ENCODE measurements at places on chromosomes 11 and 22.

DNA sequence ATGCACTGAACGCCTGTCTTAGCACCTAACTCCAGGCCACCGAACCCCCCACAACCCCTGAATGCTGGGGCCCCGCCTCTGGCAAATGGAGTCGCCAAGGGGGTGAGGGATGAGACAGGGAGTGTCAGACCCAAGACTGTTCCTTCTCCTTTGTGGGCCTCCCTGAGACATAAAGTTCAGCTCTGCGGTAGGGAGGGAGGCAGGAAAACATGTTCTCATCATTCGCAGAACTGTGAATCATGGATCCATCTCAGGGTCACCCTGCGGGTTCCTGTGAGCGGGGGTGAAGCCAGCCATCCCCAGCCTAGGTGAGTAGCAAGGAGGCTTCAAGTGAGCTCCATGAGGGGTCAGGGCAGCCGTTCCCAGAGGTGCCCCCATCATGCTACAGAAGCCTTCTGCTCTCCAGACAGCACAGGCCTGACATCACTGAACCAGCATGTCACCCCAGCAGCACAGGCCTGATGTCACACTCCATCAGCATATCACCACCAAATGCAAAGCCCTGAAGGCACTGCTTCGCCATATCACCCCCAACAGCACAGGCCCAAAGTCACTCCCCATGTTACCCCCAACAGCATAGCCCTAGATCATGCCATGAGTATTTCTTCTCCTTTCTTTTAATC is 27.2 kb downstream of the TMPRSS6 start:
- DNase-seq, result no peak

DNA sequence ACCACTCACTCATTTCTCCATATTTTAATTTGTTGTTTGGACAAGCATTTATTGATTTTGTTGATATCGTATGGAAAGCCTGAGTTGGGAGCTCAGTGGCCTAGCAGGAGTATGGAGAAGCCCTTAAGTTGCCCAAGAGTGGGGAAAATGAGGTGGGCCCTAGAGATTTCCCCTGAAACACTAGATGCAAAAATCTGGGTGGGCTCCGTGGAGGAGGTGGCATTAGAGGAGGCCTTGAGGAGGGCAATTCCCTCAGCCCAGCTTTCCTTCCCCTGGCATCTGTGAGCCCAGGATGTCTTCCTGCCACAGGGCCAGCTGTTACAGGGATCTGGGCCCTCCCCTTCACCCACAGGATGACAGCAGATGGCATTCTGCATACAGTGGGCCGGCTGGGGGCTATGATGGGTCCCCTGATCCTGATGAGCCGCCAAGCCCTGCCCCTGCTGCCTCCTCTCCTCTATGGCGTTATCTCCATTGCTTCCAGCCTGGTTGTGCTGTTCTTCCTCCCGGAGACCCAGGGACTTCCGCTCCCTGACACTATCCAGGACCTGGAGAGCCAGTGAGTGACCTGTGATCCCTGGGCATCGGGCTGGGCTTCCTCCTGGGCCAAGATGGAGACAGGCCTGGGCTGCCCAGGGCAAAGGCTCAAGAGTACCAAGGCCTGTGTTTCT is 21.6 kb upstream of the SLC22A12 start:
- no peak for DNase-seq

- no peak for DNase-seq
Observed at GRCh38 chr22:37427711-37428635, 694 bp upstream of the ELFN2 start.

DNA sequence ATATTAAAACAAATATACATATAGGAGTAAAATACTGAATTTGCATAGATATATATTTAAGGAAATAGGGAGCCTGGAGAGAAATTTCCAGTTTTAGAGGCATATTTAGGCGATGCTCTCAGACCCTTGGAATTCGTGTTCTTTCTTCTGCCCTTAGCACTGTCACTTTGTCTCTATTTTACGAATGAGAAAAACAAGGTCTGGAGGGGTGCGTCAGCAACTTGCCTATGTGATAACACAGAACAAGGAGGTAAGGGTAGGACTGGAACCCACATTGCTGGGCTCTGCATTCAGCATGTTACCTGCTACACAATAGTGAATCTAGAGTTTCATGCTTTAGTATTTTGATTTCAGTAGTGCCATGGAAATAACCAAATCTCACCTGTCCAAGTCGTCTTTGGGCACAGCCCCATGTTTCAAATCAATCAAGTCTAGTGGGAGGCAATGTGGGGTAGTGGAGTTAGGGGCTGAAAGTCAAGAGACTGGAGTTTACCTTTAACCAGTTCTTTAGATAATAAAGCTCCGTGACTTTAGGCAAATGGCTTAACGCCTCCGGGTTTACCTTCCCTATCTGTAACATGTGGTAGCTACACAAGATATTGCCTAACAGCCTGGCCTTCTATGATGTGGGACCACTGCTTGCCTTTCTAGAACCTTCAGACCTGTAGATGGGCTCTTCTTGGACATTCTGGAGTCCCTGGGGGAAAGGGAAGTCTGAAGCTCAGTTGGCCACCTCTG is 44.8 kb upstream of the AMPD3 start:
- DNase-seq, result no peak

DNA sequence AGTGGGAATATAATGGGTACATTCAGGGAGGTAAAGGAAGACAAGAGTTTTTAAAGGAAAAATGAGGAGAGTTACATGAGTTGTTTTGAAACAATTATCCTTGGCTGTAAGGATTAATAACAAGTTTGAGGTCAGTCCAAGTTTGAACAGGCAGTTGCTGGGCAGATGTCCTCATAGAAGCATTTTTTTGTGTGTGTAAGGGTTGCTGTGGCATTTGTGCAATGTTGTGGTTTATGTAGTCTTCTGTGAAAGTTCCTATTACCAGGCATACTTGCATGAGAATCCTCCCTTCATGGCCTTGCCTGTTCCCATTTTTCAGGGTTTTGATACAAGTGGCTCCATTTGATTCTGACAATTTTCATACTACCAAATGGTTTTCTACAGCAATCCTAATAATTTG is 400.2 kb downstream of the KCNA4 start:
- DNase-seq, result peak; percentile 40

DNA sequence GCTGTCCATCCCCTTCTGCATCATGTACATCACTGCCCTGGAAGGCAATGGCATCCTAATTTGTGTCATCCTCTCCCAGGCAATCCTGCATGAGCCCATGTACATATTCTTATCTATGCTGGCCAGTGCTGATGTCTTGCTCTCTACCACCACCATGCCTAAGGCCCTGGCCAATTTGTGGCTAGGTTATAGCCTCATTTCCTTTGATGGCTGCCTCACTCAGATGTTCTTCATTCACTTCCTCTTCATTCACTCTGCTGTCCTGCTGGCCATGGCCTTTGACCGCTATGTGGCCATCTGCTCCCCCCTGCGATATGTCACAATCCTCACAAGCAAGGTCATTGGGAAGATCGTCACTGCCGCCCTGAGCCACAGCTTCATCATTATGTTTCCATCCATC is 337 bp downstream of the OR52B6 start:
- DNase-seq, result no peak

DNA sequence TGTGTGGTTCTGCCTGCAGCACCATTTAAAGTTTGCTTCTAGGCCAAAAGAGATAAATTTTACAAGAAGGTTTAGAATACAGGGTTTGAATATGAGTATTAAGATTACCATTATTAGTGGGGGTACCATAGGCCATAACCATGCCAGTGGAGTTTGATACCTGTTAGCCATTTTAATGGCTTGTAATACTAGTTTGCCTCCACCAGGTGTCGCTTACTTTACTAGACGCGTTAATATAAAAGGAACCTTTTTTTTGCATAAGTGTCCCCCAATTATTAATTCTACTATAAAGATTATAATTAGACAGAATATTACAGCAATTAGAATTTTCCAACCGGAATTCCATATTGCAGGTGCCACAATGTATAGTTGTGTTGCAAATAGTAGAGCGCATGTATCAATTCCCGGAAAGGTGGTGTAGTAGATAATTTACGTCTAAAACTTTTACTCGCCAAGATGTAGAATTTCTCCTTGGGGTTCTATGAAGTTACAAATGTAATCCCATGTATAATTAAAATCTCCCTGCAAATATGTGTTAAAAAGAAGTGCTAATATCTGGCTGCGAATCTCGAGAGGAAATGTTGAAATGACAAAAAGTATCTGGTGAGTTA is 16.1 kb downstream of the MS4A6E start:
- no peak for DNase-seq

GRCh38 chr22:40714499-40715337 is 35.4 kb downstream of the MCHR1 start:
- DNase-seq, result no peak

DNA sequence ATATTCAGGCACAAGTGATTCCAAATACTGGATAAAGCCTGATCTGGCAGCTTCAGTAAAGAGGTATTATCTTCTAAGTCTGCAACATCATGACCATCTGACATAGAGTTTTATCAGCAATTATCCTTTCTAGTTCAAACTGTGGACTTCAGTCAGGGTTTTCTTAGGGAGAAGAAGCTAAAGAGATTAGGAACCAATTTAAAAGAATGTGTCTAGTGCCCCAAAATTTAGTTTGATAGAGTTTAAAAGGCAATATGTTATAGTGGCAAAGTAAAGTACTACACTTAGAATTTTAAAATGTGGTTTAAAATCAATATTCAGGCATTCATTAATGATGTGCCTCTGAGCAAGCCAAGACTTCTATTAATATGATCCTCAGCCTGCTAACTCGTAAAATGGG is 5.4 kb downstream of the PAK1 start:
- no peak for DNase-seq

DNA sequence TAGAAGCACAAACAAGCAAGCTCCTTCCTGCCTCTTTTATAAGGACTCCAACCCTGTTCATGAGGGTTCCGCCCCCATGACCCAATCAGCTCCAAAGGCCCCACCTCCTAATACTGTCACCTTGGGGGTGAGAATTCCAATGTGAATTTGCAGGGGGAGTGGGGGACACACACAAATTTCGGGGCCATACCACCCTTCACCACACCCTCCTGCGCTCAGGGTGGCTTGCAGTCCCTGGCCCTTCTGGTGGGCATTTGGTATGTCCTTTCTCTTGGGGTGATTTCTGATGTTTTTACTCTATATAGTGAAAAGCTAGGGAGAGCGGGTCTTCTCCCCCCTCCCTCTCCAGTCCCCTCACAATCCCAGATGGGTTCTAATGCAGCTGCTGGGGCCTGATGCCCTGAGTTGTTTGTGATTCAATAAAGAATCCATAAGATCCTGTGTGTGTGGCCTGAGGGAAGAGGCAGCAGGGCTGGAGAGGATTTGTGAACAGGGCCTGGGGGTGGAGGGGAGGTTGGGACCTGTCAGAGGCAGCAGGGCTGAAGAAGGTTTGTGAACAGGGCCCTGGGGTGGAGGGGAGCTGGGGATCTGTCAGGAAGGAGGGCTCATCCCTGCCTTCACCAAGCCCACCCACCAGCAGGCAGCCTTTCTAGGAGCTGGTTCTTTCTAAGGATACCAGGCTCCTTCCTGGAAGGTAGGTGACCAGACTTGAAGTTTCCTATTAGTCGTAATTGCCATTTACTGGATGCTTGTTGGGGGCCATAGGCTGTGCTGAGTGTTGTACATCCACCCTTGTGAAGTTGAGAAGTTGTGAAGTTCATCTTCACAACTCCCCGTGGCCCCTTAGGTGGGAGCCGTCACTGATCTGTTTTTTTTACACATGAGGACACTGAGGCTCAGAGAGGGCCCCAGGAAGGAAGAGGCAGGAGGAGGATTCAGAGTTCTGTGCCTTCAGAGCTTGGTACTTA is 7.9 kb downstream of the SLC35C1 start:
- DNase-seq, result no peak

- no peak for DNase-seq
Observed at GRCh38 chr22:47918276-47918921, 1155.9 kb downstream of the TBC1D22A start.

GRCh38 chr11:76667856-76668255 is 2.7 kb downstream of the LRRC32 start:
- no peak for DNase-seq

GRCh38 chr22:45188779-45189178 is 25.1 kb downstream of the NUP50 start:
- DNase-seq, result no peak

- DNase-seq, result no peak
Observed at GRCh38 chr11:67673902-67674301, 521 bp downstream of the ALDH3B2 start.

- no peak for DNase-seq
Observed at GRCh38 chr22:43129426-43130425, 13.5 kb downstream of the MCAT start.

- DNase-seq, result no peak
Observed at GRCh38 chr22:44449683-44450425, 48.2 kb downstream of the RTL6 start.

DNA sequence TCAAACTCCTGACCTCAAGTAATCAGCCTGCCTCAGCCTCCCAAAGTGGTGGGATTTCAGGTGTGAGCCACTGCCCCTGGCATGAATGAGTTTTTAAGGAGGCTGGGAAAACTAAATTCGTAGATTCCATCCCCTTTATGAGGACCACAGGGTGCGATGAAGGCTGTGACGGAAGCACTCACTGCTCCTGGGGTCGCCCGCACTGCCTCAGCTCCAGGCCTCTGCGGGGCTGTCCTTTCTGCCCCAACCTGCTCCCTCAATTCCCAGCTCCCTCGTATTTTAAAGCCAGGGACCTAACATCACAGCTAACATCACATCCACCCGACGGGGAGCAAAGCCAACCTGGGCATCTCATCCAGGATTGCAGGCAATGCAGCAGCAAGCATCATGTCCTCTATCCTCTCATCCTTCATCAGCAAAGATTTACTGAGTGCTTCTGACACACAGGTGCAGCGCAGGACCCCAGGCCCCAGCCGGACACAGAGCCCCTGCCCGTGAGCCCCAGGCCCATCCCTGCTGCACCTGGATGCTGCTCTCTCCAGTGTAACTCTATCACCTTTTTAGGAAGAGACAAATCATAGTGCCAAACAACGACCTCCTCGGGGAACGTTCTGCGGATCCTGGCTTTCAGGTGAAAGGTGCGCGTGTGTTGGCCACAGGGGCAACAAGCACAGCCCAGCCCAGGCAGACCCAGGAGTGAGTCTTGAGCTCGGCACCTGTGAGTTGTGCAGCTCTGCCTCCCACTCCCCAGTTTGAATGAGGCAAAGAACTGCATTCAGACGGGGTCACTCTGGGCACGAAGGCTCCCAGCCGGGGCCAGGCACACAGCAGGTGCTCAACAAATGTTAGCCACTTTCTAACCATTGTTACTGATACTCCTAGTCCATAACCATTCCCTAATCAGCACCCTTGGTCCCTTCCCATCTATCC is 134.3 kb downstream of the CRYBB2 start:
- DNase-seq, result no peak

- no peak for DNase-seq
Observed at GRCh38 chr11:44837661-44838060, 110.9 kb downstream of the TSPAN18 start.

Data from epithelial cell of prostate (primary cell).